ENCODE measurements at places on chromosomes 11 and 22. TPM values are rescaled to one million over a fixed set of nuclear protein-coding genes. Genes with fewer than 3 reads are reported as not detected.
A peak's percentile ranks its signal among the peaks of the same experiment; 100 is the strongest.

DNA sequence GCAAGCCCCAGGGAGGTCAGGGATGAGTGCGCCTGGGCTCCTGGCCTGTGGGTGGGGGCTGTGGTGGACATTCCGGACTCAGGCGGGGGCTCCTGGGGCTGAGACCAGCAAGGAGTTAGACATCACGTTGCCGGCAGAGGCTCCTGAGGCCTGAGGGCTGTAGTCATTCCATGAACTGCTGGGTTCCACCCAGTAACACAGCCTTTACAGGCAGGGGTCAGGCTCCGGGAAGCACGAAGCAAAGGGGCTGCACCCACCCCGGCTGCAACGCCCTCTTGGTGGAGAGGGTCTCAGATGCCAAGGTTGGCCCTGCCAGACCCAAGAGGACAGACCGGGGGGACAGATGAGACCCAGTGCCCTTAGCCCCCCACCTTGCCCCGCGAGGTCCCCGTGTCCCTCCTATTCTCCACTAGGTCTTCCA lies 9.0 kb downstream of the TNNT3 start:
- no peak for DNase-seq
- H3K4me3 ChIP-seq: no peak overlapping the region
- peaks cover 9% of the 10 kb centered on the region for H3K4me1 ChIP-seq
- H3K27me3 ChIP-seq: peaks cover 4% of the 10 kb centered on the region
- H3K36me3 ChIP-seq: no peaks in the 10 kb centered on the region

- H3K27me3 ChIP-seq: peaks cover 12% of the 10 kb centered on the region
- H3K4me3 ChIP-seq: no peak overlapping the region
- DNase-seq: no peak
- no peak overlapping the region for H3K27ac ChIP-seq
- no peaks in the 10 kb centered on the region for H3K4me1 ChIP-seq
- H3K36me3 ChIP-seq: no peaks in the 10 kb centered on the region
Measured at GRCh38 chr11:32658639-32659406, 75.2 kb downstream of the EIF3M start.

DNA sequence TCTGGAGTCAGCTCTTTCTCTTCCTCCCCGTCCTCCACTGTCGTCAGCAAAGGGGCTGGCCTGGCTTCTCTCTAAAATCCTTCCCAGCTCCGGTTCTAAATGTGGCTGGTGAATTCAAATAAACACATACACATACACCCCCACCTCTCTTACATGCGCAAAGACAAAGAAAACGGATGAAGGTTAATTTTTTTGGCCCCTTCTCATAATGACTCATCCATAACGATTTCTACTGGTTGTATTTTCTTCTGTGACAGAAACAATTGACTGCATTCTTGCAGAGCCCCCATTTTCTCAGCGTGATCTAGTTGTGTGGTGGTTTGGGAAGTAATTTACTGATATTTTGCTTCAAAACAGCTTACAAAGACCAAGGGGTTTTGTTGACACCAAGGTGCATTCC lies 130.0 kb upstream of the NTM start:
- H3K4me3 ChIP-seq: no peak overlapping the region
- peaks cover 4% of the 10 kb centered on the region for H3K4me1 ChIP-seq
- no peak overlapping the region for H3K27ac ChIP-seq

DNA sequence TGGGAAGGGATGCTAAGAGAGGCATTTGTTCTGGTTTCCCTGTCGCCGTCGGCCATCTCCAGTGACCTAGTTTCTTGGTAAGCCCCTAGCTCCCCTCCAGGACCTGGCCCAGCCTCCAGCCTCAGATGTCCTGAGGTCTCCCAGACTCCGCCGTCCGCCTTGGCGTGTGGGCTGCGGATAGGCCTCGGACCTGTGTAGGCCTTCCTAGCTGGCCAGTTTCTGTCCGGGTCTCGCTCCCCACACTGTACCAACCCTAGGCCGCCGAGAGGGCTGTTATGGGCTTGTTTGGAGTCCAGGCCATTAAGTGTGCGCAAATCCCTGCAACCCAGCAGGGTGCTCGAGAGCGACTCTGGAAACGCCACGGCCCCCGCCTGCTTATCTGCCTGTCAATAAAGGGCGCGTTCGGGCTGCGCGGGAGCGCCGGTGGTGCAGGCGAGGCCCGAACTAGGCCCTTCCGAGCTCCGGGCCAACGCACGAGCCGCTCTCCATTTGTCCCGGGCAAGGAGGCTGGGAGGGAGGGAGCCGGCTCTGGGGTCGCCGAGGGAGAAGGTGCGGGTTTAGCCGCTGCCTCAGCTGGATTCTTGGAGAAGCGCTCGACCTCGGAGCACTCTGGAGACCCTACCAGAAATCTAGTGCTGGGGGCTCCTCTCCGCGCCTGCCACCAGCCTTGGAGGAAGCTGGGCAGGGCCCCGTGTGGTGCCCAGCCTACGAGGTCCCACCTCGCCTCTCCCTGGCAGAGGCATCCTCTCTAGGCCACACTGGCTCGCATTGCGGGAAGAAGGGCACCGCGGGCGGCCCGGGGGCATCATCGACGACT lies 8.7 kb upstream of the PAX6 start:
- peaks cover 79% of the 10 kb centered on the region for H3K27me3 ChIP-seq
- H3K27ac ChIP-seq: no peak overlapping the region
- peaks cover 4% of the 10 kb centered on the region for H3K36me3 ChIP-seq
- peaks cover 17% of the 10 kb centered on the region for H3K4me1 ChIP-seq
- no peak for DNase-seq

TSPAN18 gene
- total RNA-seq: 4.9 TPM

MS4A7 gene
- total RNA-seq: not detected

ANO3 gene
- total RNA-seq: not detected

HORMAD2 gene
- not detected for total RNA-seq

EIF3F gene
- total RNA-seq: 219 TPM

GRCh38 chr22:37486224-37486845 lies at the start of gene MFNG:
TSS of gene MFNG (minus strand) at chr22:37486384. CDS start at chr22:37486177, 207 bp downstream.
- no peak for DNase-seq
- no peak within 1 kb of the TSS for H3K4me3 ChIP-seq
- H3K36me3 ChIP-seq: peaks cover 10% of the 10 kb centered on the region
- peaks cover 22% of the 10 kb centered on the region for H3K4me1 ChIP-seq
- no peak within 1 kb of the TSS for H3K27ac ChIP-seq
- H3K27me3 ChIP-seq: no peaks in the 10 kb centered on the region

DNA sequence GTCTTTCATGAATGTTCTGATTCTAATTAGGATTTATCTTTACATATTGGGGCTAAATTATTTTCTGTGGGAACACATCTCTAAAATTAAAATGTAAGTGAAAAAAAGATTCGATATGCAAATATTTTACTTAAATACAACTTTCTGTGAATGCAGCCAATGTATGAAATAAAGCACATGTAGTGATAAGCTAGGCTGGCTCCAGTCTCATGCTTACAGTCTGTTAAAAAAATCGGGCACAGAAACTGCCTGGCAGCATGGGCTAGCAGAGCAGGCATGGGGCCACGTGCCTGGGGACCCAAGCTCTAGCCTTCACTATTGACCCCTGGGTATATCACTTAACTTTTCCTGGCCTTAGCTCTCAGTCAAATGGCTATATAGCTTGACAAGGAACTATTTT lies 46.5 kb downstream of the NELL1 start:
- no peaks in the 10 kb centered on the region for H3K27me3 ChIP-seq
- no peak overlapping the region for H3K27ac ChIP-seq
- H3K4me3 ChIP-seq: no peak overlapping the region
- no peaks in the 10 kb centered on the region for H3K36me3 ChIP-seq

TNRC6B gene
- 42.8 TPM for total RNA-seq

GRCh38 chr22:21443057-21443734 lies 24.0 kb upstream of the TMEM191C start:
- peaks cover 6% of the 10 kb centered on the region for H3K36me3 ChIP-seq
- no peak overlapping the region for H3K27ac ChIP-seq
- no peak overlapping the region for H3K4me3 ChIP-seq

PRAME gene
- not detected for total RNA-seq

GRCh38 chr22:20635227-20635591 lies 127.8 kb downstream of the MED15 start:
- no peaks in the 10 kb centered on the region for H3K36me3 ChIP-seq
- no peak for DNase-seq
- no peaks in the 10 kb centered on the region for H3K4me1 ChIP-seq
- H3K4me3 ChIP-seq: no peak overlapping the region
- peaks cover 18% of the 10 kb centered on the region for H3K27me3 ChIP-seq

OR2AG2 gene
- not detected for total RNA-seq

DNA sequence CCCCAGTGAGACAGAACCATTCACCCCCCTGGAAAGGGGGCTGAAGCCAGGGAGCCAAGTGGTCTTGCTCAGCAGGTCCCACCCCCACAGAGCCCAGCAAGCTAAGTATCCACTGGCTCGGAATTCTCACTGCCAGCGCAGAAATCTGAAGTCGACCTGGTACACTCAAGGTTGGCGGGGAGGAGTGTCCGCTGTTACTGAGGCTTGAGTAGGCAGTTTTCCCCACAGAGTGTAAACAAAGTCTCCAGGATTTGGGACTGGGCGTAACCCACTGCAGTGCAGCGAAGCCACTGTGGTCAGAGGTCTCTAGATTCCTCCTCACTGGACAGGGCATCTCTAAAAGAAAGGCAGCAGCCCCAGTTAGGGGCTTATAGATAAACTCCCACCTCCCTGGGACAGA lies 10.0 kb downstream of the PATE1 start:
- no peak overlapping the region for H3K4me3 ChIP-seq
- no peak overlapping the region for H3K27ac ChIP-seq
- peaks cover 5% of the 10 kb centered on the region for H3K36me3 ChIP-seq
- no peaks in the 10 kb centered on the region for H3K4me1 ChIP-seq

- no peak overlapping the region for H3K27ac ChIP-seq
- H3K36me3 ChIP-seq: peaks cover 3% of the 10 kb centered on the region
- DNase-seq: no peak
- peaks cover 36% of the 10 kb centered on the region for H3K27me3 ChIP-seq
Measured at GRCh38 chr11:45732343-45732742, 66.9 kb upstream of the CHST1 start.

- DNase-seq: no peak
- H3K27me3 ChIP-seq: no peaks in the 10 kb centered on the region
- H3K4me3 ChIP-seq: no peak overlapping the region
- no peak overlapping the region for H3K27ac ChIP-seq
- peaks cover 6% of the 10 kb centered on the region for H3K36me3 ChIP-seq
- H3K4me1 ChIP-seq: peaks cover 24% of the 10 kb centered on the region
Measured at GRCh38 chr11:85742873-85743275, 56.9 kb upstream of the CCDC89 start.

- no peak overlapping the region for H3K4me3 ChIP-seq
- H3K27me3 ChIP-seq: no peaks in the 10 kb centered on the region
- no peak overlapping the region for H3K27ac ChIP-seq
- H3K4me1 ChIP-seq: peaks cover 28% of the 10 kb centered on the region
- DNase-seq: no peak
Measured at GRCh38 chr11:8705146-8705545, 22.6 kb downstream of the RPL27A start.

APOBEC3F gene
- 6.5 TPM for total RNA-seq

DNA sequence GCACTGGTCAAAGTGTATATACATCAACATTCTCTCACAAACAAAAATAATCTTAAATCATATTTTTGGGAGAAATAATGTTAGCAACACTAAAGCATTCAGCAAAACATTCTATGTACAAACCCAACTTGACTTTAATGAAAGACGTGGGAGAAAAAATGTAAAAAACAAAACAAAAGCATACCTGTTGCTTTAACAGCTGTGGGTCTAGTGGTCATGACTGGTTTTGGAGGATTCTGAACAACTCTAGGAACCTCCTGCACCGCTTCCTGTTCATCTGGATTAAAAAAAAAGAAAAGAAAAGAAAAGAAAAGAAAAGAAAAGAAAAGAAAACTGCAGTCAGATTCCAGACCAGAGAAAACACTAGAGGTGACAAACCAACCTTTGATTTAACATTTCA lies 2.1 kb downstream of the FNBP4 start:
- peaks cover 5% of the 10 kb centered on the region for H3K36me3 ChIP-seq
- H3K27me3 ChIP-seq: no peaks in the 10 kb centered on the region
- DNase-seq: no peak
- H3K4me1 ChIP-seq: peaks cover 28% of the 10 kb centered on the region
- H3K4me3 ChIP-seq: peak overlapping the region; percentile 97

GRM5 gene
- total RNA-seq: 0.41 TPM

GAL3ST3 gene
- total RNA-seq: 1.8 TPM

GRCh38 chr11:111361874-111362273 lies 17.2 kb downstream of the POU2AF1 start:
- H3K27me3 ChIP-seq: peaks cover 5% of the 10 kb centered on the region
- H3K36me3 ChIP-seq: no peaks in the 10 kb centered on the region
- no peak overlapping the region for H3K4me3 ChIP-seq
- no peaks in the 10 kb centered on the region for H3K4me1 ChIP-seq
- DNase-seq: no peak

CDC42BPG gene
- 0.46 TPM for total RNA-seq

GRCh38 chr11:55914482-55914881 lies at the start of gene OR5W2:
TSS of gene OR5W2 (minus strand) at chr11:55914582. CDS start at chr11:55914582, 0 bp downstream.
- no peaks in the 10 kb centered on the region for H3K27me3 ChIP-seq
- no peak for DNase-seq
- no peak within 1 kb of the TSS for H3K4me3 ChIP-seq
- no peaks in the 10 kb centered on the region for H3K4me1 ChIP-seq
- H3K36me3 ChIP-seq: no peaks in the 10 kb centered on the region

DNA sequence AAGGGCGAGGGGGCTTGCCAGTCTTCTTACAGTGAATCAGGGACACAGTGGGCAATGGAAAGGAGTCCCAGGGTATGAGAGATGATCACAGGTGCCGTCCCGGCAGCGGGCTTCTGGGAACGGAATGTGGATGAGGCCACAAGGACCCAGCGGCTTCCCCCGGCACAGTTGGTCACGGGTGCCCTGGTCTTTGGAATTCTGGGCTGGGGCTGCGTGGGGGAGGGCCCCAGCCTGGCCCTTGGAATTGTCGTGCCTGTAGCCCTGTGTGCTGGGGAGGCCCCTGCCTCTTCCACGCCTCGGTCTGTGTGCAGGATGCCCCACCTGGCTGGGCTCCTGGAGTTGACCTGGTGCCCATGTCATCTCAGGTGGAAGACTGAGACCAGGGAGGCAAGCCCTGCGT lies 76.6 kb downstream of the FBLN1 start:
- DNase-seq: peak; percentile 77
- no peaks in the 10 kb centered on the region for H3K27me3 ChIP-seq
- no peak overlapping the region for H3K4me3 ChIP-seq
- H3K4me1 ChIP-seq: no peaks in the 10 kb centered on the region
- H3K36me3 ChIP-seq: peaks cover 5% of the 10 kb centered on the region

MYEOV gene
- not detected for total RNA-seq

DNA sequence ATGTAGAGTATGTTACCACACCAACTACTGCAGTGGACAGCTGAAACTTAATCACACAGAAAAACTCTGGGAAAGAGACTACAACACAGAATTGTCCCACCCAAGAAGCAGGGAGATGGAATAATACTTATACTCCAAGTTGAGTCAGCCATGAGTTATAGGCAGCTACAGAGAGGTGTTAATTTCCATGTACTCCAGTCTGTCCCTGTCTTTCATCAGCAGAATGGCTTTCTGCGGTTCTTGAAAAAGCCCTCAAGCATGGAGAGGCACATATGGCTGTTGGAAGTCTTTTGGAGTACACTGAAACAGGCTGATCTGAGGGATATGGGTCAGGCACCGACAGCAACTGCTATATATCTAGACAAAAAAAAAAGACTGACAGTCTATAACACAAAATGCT lies 219.5 kb downstream of the DLG2 start:
- H3K27me3 ChIP-seq: no peaks in the 10 kb centered on the region
- no peaks in the 10 kb centered on the region for H3K36me3 ChIP-seq
- H3K27ac ChIP-seq: no peak overlapping the region
- DNase-seq: no peak
- no peaks in the 10 kb centered on the region for H3K4me1 ChIP-seq
- no peak overlapping the region for H3K4me3 ChIP-seq

Measured in chondrocyte (in vitro differentiated cells).